ENCODE measurements at places on chromosomes 16 and 17. TPM values are rescaled to one million over a fixed set of nuclear protein-coding genes. Genes with fewer than 3 reads are reported as not detected.

- DNase-seq: no peak
Observed at GRCh38 chr17:12247761-12248160, 227.1 kb downstream of the MAP2K4 start.

- no peak for DNase-seq
Observed at GRCh38 chr16:56108724-56109123, 82.6 kb upstream of the GNAO1 start.

- DNase-seq: no peak
Observed at GRCh38 chr17:74658620-74659019, 35.1 kb upstream of the CD300E start.

Gene PAQR4
- 13.8 TPM for total RNA-seq

Gene ACSM2A
- total RNA-seq: not detected

Gene C17orf50
- not detected for total RNA-seq

Gene EXOC3L1
- 0.98 TPM for total RNA-seq

All from fibroblast of the aortic adventitia (primary cell).